Mammary microvascular endothelial cell (primary cell): ENCODE measurements at places on chromosomes 5 and 9. TPM values are rescaled to one million over a fixed set of nuclear protein-coding genes. Genes with fewer than 3 reads are reported as not detected.

ADAMTS19 gene
- not detected in 2 replicates for total RNA-seq

SLCO4C1 gene
- not detected in 2 replicates for total RNA-seq

LMBRD2 gene
- total RNA-seq: 4.2 and 4.5 TPM in 2 replicates

RABEPK gene
- 24.2 and 25.4 TPM in 2 replicates for total RNA-seq

FAM221B gene
- not detected in 2 replicates for total RNA-seq

TMED9 gene
- total RNA-seq: 154 and 179 TPM in 2 replicates
